ENCODE measurements at places on chromosomes 4 and X.

GRCh38 chrX:105297041-105297440, 76.5 kb upstream of the TEX13A start:
- DNase-seq, result no peak

GRCh38 chr4:77204621-77205020, 47.6 kb downstream of the CCNG2 start:
- no peak for DNase-seq

DNA sequence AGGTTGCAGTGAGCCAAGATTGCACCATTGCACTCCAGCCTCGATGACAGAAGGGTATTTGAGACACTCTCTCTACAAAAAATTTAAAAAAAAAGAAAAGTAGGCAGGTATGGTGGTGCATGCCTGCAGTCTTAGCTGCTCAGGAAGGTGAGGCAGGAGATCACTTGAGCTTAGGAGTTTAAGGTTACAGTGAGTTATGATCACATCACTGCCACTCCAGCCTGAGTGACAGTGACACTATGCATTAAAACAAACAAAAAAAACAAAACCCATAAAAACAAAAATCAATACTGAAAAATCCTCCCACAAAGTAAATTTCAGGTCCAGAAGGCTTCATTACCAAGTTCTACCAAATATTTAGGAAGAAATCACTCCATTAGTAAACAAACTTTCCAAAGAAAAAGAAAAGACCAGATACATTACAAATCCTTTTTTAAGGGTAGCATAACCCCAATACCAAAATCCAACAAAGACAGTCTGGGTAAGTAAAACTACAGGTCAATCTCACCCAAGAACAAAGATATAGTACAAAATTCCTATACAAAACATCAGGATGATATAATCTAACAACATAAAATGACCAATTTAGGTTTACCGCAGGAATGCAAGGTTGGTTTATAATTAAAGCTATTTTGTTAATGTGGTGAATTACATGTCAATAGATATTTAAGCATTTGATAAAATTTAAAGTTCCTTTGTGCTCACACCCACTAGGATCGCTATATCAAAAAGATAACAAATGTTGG, 11.7 kb downstream of the NELFA start:
- DNase-seq, result no peak

GRCh38 chrX:22329783-22330182, 57.1 kb downstream of the CBLL2 start:
- DNase-seq, result no peak

GRCh38 chr4:136395212-136395722, 1137.0 kb downstream of the PCDH18 start:
- no peak for DNase-seq

GRCh38 chrX:148913971-148914370, 413.6 kb downstream of the AFF2 start:
- DNase-seq, result no peak

- no peak for DNase-seq
Measured at GRCh38 chr4:179762840-179763239, 2320.6 kb upstream of the AGA start.

DNA sequence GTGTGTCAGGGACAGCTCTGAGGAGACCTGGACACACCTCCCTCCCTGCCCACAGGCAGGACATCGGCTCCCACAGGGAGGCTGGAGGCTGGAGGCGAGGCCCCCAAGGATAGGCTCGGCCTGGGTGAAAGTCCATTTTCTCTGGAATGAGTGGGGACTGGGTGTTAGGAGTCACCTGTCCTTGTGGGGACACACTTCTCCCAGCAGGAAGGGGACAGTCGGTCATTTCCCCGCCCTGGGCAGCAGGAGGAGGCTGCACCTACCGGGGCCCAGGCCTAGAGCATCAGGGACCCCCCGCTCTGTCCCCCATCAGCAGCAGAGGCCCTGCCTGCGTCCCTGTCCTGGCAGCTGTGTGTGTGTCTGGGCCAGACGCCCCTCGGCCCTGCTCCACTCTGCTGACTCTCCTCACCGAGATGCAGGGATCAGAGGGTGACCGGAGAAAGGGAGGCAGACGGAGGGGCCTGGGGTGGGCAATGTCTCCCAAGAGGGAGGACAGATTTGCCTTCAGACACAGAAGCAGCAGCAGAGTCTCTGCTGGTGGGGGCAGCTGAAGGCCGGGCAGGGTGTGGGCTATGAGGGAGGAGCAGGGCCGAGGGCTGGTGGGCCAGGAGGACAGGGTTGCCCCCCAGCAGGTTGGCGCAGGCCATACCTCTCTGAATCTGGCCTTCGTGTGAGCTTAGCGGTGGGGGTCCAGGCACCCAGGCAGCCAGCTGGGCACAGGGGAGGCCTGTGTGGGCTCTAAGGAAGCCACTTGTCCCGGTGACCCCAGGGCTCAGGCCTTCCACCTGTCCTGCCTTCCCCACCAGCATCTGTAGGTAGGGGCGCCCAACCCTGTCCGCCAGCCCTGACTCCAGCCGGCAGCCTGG, 125.7 kb upstream of the NKX1-1 start:
- no peak for DNase-seq

- no peak for DNase-seq
Measured at GRCh38 chrX:47093248-47093647, 15.0 kb downstream of the RGN start.

- no peak for DNase-seq
Measured at GRCh38 chrX:104712515-104712914, 146.5 kb downstream of the IL1RAPL2 start.

- DNase-seq, result no peak
Measured at GRCh38 chr4:56662782-56663468, 18.2 kb downstream of the HOPX start.

DNA sequence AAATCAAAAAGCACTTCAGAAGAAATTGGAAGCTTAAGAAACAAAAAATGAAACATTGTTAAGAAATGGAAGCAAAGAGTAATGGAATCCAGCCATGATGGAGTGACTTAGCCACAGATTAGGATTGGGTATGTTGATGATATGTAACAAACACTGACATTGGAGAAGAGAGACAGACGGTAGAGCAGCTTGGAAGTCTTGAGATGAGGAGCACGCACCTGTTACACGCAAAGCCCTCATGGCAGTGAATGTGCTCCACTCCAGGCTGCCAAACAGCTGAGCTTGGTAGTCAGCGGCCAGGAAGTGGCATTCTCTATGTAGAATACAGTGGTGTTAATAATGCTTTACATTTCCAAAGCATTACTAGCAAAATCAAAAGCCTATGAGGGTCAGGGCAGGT, 56.9 kb upstream of the GPRIN3 start:
- DNase-seq, result no peak

GRCh38 chrX:39258331-39258730, 457.1 kb downstream of the MID1IP1 start:
- no peak for DNase-seq

- DNase-seq, result no peak
Measured at GRCh38 chr4:173235050-173235449, 66.4 kb downstream of the GALNT7 start.

DNA sequence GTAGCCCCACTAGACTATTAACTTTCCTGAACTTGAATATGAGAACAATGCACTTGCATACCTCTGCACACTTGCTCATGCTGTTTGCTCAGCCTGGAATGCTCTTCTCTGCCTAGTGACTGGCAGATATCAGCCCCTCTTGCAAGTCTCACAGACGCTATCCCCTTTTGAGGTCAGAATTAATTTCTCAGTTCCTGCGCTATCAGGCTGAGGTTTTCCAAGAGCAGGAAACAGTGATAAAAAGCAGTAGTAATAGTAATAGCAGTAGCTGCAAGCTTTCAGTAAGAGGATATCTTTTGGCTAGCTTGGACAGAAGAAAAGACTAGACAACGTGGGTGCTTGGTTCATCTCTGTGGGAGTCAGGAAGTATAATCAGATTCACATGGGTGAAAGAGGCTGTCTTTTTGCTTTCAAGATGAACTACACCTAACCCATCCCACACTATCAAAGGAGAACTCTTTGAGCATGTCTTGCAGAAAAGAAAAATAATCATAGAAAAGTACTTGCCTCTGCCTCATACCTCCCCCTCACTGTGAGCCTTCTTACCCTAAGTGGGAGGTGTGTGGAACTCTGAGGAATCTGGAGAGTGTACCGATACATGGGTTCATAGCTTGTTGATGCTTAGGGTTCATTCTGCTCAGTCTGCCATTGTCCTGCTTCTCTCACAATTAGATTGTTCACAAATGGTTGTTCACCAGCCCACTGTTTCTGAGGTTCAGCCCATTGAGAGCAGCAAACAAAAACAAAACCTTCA, 11.3 kb upstream of the DRP2 start:
- no peak for DNase-seq

GRCh38 chr4:158234671-158235070, 24.4 kb downstream of the TMEM144 start:
- no peak for DNase-seq

DNA sequence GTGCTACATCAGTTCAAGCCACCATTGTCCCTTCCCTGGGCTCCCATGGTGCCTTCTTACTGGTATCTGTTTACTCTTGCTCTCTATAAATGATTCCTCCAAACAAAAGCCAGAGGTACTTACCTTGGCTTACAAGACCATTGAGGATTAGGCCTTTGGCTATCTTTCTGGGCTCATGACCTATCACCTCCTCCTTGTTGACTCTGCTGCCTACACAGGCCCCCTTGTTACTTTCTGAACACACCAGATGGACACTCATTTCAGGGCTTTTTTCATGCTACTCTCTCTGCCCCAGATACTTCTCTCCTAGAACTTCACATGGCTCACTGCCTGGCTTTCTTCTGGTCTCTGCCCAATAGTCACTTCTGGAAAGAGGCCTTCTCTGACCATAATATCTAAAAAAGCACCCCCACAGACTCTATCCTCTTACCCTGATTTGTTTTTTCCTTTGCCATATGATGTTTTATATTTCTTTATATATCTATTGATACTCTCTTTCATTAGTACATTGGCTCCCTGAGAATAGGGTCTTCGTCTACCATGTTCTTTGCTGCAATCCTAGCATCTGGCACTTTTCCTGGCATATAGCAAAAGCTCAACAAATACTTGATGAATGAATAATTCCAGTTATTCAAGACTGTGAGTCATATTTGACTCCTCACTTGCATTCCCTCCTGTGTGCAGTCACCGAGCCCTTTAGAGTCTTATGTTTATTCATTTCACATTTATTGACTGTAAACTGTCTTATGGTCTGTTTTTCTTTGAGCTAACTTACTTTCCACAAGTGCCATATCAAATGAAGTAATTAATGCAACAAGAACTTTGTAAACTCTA, 27.1 kb upstream of the TAPT1 start:
- DNase-seq, result no peak

GRCh38 chr4:129092631-129093190, 628 bp downstream of the SCLT1 start:
- DNase-seq, result no peak

- DNase-seq, result no peak
Measured at GRCh38 chr4:57355101-57355665, 245.0 kb upstream of the IGFBP7 start.

- DNase-seq, result no peak
Measured at GRCh38 chr4:33746979-33747378, 2497.3 kb downstream of the ARAP2 start.

GRCh38 chr4:24922416-24922815, 9.6 kb upstream of the CCDC149 start:
- DNase-seq, result no peak

- DNase-seq, result no peak
Measured at GRCh38 chrX:102672856-102673255, 21.6 kb downstream of the GPRASP1 start.

- no peak for DNase-seq
Measured at GRCh38 chrX:38225093-38225492, 4.4 kb upstream of the SRPX start.

DNA sequence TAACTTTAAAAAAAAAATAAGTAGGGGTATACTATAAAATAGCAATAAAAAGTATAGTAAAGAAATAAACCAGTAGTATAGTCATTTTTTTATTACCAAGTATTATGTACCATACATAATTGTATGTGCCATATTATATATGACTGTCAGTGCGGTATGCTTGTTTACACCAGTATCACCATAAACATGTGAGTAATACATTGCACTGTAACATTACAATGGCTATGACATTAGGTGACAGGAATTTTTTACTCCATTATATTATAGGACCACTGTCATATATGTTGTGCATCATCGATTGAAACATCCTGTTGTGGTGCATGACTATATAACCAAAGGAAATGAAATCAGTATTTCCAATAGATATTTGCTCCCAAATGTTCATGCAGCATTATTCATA, 176.9 kb upstream of the ARHGAP24 start:
- no peak for DNase-seq

DNA sequence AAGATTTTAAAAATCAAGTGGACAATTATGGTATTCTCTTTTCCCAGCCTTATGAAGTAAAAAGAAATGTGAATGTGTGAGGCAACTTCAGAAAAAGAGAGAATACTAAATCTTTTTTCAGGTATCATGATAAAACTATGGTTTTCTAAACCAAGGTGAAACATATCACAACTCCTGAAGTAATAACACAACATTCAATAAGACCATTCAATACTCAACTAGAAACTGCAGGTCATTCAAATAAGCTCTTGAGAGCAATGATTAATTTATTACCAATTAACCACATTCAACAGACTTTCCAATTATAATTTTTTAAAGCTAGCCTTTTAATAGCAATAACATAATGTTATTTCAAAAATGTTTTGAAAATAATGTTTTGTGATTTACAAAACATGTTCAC, 35.8 kb downstream of the SLC10A7 start:
- no peak for DNase-seq

GRCh38 chrX:140273921-140274320, 230.9 kb downstream of the SOX3 start:
- no peak for DNase-seq

DNA sequence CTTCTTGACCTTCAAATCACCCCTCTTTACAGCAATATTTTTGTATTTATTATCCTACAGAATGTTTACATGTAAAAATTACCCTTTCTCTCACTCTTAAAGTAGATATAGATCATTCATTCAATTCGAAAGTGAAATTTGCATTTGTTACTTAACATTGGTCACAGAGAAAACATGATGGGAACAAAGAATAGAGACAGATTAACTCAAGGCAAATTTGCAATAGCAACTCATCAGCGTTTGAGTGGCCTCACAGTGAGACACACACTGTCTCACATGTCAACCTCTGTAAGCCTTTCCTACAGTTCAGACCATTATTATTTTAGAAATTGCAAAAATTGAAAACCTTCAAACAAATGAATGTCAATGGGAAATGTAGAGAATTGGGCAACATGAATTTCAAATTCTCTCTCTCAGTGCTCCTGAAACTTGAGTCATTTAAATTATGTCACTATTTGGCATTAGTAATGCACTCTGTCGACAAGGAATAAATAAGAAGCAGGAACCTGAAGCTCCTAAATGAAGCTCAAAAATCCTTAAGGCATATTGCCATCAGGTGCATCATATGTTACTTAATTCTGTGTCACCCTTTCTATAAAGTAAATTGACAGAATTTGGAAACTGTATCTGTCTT, 148.3 kb upstream of the ANXA10 start:
- DNase-seq, result no peak

GRCh38 chrX:50442426-50443116, 28.1 kb downstream of the DGKK start:
- no peak for DNase-seq

All from activated CD4-positive, CD25-positive, alpha-beta regulatory T cell treated with anti-CD3 and anti-CD28 coated beads, Interleukin-2, amount 50 U/mL, for 72 hours (primary cell).